Vagina (tissue), 2 donors: ENCODE measurements at places on chromosomes 16 and 17.

- DNase-seq, result no peak
Measured at GRCh38 chr17:7019839-7020519, 2.9 kb upstream of the BCL6B start.

DNA sequence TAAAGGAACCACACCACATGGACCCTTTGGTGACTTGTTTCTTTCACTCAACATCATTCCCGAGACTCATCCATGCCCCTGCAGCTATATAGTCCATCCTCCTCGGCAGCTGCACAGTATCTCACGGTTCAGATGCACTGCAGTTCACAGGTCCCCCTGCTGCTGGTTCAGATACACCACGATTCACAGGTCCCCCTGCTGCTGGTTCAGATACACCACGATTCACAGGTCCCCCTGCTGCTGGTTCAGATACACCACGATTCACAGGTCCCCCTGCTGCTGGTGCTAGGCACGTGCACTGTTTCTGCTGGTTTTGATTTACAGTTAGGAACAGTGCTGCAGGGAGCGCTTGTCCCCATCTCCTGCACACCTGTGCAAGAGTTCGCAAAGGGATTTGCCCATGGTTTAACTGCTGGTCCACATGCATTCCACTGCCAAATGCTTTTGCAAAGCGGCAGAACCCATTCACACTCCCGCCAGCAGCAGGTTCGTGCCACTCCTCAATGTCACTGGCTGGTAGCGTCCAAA lies 3.8 kb downstream of the HSDL1 start:
- DNase-seq, result no peak

GRCh38 chr16:67383284-67383683 lies 10.0 kb downstream of the TPPP3 start:
- DNase-seq, result no peak

DNA sequence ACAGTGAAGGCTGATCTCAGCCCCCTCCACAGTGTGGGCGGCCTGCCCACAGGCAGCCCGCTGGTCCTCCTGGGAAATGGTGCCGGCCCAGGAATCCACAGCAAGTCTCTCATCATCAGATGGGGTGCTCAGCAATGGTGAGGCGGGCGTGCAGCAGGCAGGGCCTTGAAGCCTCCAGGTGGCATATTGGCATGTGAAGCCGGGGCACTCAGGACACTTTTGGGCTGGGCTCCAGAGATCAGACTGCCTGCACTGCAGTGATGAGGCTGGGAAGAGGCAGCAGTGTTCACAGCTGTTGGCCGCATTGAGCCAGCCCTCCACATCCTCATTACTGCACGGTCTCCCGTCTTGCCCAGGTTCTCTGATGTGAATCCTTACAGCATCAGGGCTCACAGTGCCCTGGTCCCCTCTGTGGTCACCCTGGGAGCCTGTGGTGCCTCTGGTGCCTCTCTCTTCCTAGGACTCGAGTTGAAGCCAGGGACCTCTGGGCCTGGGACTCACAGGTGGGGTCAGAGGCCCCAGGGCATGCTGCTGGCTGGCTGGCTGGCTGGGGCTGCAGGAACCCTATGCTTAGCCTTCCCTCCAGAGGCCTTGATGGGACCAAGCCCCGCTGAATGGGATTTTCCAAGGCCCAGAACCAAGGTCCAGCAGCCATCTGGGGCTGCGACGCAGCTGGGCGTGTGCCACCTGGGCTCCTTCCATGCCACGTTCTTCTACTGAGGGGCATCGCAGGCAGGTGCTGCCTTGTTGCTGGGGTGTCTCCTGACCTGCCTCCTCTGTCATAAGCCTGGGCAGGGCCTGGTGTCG lies 48.6 kb downstream of the TNFRSF13B start:
- DNase-seq, result no peak

GRCh38 chr16:30526137-30526822 lies at the start of gene ZNF768:
TSS of gene ZNF768 (minus strand) at chr16:30526566. CDS start at chr16:30526413, 153 bp downstream.
- DNase-seq, result no peak

DNA sequence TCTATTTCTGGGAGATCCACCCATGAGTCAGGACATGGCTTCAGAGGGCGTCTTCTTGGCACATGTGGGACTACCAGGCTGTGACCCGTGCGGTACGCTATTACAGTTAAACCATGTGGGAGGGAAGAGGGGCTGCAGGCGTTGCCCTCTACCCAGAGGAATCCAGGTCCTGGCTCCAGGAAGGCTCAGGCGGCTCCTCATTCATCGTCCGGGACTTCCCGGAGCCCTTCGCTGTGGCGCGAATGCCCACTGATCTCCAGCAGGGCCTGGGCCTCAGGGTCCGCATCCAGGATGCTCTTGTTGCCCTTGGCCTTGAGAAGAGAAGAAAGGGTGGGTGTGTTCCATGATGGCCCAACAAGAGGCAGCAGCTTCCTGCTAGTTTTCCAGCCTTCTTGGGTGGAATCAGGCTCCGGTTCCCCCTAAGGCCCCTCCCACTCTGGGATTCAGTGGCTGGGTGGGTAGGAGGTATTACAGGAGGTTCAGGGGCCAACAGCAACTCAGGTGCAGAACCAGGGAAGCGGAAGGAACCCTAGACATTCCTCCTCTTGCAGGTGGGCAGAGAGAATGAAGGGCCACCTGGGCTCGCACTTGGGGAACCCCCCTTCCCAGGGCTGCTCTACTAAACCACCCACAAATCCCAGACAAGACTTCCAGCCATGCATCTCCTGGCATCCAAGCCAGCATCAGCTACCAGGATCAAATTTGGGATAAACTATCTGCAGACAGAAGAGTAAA lies 24.6 kb downstream of the MEAK7 start:
- DNase-seq, result peak; percentile 64

- no peak for DNase-seq
Measured at GRCh38 chr16:23333831-23334456, 31.8 kb downstream of the SCNN1B start.

DNA sequence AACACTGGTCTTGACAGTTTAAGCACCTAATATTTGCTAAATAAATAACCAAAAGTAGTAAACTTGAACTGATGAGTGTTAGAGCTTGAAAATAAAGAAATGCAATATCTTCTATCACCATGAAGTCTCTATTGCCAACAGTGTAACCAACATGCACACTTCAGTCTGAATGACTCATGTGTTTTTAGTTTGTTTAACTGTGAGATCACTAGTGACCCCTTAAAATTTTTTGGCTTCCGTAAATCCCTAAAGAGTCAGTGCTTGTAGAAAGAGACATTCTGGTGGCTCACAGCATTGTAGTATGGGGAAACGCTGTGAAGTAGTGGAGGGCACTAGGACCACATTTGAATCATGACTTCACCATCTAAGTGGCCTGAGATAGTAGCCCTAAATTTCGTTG lies 341.1 kb downstream of the PMP22 start:
- DNase-seq, result no peak

- DNase-seq, result no peak
Measured at GRCh38 chr17:21389394-21389793, 13.2 kb downstream of the KCNJ12 start.

DNA sequence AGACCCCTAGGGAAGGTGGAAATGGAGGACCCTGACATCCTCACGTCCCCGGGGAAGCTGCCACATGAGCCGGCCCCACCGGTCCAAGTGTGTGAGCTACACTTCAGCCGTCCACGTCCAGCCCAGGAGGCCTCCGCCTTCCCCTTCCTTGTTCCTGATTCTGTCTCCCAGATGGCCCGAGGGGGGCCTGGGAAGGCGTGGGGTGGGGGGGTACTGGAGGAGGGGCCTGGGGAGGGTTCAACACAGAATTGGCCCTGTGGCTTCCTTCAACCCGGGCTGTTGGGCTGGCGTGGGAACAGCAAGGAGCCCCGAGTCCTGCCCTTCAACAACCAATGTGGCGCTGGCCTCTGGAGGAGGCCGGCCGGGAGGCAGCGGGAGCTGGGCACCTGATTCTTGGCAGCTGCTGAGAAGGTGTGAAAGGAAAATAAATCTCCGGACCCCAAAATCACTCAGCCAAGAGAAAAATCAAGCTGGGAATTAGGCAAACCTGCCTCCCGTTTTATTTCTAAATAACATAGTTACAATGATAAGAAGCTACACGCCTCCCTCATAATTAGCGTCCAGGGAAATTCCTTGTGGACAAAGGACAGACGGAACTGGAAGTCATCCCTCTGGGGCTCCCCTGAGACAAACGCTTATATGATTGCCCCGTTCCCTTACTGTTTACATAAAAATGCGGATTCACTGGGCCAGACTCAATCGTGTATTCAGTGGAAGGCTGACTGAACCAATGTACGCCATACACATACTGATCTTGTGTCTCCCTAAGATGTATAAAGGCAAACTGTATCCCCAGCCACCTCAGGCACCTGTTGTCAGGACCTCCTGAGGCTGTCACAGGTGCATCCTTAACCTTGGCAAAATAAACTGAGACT lies 1.8 kb upstream of the APRT start:
- no peak for DNase-seq

DNA sequence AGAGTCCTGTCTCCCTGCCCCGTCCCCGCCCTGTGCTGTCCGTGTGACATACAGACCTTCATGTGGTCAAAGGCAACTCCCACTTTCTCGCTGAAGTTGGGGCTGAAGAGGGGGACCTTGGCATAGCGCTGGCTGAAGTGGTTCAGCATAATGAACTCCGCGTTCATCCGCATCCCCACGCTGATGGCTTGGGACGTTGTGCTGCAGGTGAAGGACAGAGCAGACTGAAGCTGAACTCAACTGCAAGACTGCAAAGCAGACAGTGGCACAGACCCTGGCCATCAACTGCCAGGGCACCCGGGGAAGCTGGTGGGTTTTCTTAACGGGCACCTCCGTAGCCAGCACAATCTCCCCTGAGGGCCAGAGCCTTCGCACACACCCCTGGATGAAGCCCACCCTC lies 24.2 kb downstream of the ELAC2 start:
- no peak for DNase-seq

DNA sequence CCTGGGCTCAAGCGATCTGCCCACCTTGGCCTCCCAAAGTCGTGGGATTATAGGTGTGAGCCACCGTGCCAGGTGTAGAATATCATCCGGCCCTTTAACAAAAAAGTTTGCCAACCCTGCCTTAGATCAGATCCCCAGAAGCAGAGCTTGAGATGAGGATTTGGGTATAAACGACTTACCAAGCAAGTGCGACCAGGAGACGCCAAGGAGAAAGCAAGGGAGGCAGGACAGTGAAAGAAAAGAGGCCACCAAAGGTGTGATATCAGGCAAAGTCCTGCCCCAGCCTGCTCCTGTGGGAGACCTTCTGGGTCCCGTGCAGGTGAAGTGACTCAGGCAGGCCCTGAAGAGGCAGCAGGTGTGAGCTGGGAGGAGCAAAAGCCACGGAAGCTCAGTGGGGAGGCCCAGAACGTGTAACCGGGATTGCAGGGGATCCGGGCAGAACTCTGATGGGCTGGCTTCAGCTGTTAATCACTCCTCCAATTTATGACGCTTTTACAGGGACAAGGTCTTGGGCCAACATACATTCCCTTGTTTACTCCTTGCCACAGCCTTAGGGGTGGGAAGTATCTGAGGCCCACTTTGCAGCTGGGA lies 14.1 kb upstream of the CALB2 start:
- DNase-seq, result no peak

DNA sequence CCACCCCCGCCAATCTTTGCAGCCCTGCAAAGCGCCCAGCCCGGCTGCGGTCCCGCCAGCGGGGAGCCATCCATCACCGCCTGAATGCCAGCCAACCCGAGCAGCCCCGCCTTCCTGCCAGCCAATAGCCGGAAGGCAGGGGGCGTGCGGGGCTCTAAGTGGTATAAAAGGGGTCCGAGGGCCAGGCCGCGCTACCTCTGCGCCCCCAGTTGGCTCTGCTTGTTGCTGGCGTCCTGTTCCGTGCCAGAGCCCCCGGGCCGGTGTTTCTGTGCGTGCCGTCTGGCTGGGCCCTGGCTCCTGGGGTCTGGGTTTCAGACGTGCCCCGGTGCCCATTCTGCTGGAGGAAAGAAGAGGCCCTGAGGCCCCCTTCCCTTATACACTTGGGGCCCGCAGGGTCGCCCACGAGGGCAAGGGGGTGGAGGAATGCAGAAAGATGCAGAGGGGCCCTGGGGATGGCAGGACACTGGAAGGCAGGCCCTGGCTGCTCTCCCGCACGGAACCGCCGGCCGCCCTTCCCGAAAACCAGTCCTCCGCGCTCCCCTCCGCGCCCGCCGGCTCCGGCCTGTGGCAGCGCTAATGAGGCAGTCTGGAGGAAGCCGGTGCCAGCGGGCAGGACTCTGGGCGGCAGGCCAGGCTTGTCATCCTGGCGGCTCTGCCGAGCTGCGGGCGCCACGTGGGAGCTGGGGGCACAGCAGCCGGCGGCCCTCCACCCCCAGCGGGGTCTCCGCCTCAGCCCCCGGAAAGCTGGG lies 14.0 kb downstream of the COPZ2 start:
- no peak for DNase-seq

DNA sequence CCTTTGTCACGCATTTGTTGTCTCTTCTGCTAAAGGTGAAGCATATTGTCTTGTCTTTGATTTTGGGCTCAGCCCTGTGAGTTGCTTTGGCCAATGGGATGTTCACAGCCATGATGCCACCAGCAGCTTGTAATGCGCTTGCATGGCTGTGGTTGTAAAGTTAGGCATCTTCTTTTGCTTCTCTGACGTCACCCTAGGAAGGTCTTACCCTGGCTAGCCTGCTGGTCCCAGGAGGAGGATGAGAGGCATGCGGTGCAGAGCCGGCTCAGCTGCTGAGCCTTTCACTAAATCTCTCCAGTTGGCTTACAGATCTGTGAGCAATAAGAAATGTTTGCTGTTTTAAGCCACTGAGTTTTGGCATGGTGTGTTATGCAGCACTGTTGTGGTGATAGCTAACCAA lies 40.8 kb downstream of the IRX6 start:
- no peak for DNase-seq
